ENCODE measurements at places on chromosomes 2 and 18.

DNA sequence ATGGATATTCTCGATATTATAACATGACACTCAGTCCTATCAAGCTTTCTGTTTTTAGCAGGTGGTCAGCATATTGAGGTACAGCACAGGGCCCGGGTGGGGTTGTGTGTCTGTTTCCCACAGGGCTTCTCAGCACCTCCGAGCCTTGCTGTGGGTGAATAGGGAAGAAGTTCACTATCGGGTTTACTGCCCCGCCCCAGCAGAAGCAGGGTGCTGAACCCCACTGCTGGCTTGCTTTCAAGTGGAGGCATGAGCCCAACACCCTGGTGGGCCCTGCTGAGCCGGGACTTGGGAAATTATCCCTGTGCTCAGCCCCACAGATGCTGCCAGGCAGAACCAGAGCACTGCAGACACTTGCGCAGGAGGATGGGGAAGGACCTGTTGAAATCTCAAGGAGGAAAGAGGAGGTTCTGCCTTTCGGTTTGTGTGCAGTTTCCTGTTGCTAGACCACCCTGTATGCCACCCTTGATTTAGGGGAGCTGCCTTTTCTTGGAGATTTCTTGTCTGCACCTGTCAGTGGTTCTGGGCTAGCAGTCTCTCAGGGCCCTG lies 270.3 kb upstream of the SALL3 start:
- no peak for DNase-seq

GRCh38 chr2:219636144-219636915 lies 8.9 kb downstream of the SLC4A3 start:
- DNase-seq, result peak; percentile 35

DNA sequence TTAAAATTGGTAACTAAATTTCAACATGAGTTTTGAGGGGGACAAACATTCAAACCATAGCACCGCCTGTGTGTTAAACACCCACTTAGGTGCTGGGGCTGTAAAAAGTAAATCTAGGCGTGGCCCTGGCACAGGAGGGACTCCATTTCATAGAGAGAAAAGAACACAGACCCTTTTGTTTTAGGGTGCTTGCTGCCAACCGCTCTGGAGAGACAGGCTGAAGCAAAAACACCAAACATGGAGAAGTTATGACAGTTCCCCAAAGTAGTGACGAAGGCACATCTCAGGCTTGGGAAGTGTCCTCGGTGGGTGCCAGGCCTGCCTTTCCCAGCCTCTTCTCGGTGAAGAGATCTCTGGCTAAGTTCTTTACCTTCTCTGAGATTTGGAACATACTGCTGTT lies 5.1 kb downstream of the ACTG2 start:
- no peak for DNase-seq

DNA sequence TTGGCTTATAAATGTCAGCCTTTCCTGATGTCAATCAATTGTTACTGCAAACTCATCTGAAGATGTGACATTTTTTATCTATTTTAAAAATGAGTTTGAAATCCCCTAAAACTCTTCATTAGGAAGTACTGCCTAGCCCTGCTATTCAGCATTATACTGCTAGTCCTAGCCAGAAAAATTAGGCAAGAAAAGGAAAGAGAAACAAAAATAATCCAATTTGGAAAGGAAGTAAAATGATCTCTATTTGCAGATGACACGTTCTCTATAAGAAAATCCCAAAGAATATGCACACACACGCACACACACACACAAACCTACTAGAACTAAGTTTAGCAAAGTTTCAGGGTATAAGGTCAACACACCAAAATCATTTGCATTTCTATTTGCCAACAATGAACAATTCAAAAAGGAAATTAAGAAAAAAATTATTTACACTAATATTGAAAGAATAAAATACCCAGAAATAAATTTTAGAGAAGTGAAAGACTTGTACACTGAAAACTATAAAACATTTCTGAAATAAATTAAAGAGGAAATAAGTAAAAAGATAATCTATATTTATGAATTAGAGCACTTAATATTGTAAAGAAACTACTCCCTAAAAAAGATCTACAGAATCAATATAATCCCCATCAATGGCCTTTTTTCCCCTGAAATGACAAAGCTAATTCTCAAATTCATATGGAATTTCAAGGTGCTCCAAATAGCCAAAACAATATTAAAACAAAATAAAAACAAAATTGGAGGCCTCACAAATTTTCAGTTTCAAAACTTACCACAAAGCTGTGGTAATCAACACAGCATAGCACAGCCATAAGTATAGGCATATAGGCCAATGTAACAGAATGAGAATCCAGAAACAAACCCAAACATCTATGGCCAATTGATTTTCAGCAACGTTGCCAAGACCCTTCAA lies 433.7 kb upstream of the TRIB2 start:
- DNase-seq, result no peak

- DNase-seq, result no peak
Measured at GRCh38 chr18:55425698-55426097, 162.3 kb downstream of the TCF4 start.

DNA sequence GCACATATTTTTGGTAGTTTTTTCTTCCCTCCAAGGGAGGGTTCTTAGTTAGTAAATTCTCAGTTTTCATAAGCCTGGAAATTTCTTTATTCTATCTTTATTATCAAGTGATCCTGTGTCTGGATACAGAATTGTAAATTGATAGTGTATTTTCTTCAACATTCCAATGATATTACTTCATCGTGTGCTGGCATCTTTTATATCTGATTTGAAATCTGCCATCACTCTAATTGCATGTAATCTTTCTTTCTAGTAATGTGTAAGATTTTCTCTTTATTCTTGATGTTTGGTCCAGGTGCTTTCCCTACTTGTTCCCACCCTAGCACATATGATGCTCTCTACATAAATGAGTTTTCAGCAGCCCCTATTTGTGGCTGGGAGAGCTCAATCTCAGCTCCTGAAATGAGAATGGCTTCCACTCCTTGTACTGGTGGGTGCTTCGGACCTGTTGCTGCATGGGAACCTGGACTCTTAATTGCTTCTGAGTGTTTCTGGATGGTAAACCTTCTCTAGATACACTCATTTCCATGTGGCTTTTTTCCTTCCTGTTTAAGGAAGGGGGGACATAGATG lies 102.7 kb downstream of the SMIM21 start:
- DNase-seq, result no peak

DNA sequence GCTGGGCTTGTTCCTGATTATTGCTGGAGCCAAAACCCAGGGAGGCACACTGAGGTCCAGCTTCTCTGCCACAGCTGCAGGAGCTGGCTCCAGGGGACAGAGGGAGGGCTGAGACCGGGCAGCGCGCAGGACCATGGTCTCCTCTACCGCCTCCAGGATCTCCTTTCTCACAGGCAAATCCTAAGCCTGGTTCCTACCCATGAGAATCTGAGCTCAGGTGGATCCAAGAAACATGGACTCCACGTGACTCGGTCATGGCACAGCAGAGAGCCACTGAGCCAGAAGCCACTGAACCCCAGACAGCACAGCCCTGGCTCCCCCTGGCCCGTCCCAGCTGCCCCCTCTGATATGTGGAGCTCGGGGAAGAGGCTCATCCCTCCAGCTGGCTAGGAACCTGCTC lies 653.4 kb upstream of the ID2 start:
- DNase-seq, result no peak

GRCh38 chr2:181411105-181411849 lies 45.9 kb upstream of the ITGA4 start:
- no peak for DNase-seq

DNA sequence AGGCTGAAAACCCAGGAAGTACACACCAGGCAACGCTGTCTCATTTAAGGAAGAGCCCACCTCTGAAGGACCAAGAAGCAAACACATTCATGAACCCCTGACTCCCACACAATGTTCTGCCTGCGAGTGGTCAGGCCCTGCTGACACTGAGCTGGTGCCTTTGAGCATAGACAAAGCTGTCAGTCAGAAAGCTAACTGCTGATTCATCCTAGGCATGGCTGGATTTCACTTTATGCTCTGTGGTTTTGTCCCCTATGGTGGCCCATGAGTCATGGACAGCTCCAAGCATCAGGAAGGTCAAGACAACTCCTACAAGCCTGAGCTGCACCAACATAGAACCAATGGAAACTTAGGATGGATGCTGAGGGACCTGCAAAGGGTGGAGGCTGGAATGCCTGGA lies 78.9 kb downstream of the UXS1 start:
- no peak for DNase-seq

DNA sequence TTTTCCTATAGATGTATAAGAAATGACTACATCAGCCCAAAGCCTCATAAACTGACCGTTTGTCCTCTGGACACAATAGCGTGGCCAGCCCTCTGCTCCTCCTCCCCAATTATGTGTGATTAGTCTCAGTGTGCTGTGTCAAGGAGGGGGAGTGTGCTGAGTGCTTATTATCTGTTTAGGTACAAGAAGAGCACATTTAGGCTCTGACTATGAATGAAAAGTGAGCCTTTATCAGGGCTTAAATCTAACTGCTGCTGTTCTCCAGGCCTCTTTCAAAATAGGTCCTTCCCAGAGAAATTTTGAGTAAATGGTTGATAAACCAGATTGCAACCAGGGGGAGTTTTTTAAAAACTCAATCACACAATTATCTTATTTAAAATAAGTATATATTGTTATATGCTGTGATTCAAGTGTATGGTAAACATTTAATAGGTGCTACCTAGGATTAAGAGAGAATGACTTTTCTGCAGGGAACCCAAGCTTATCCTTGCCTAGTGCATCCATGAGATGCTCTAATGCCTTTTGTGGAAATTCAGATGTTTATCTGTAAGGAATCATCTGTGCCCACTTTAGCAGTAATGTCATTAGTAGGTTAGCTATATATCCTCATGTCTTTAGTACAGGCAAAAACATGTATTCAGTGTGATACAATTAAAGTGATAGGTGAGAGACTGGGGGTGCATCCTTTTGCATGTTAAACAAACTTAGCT lies 168.7 kb upstream of the SIX3 start:
- no peak for DNase-seq

DNA sequence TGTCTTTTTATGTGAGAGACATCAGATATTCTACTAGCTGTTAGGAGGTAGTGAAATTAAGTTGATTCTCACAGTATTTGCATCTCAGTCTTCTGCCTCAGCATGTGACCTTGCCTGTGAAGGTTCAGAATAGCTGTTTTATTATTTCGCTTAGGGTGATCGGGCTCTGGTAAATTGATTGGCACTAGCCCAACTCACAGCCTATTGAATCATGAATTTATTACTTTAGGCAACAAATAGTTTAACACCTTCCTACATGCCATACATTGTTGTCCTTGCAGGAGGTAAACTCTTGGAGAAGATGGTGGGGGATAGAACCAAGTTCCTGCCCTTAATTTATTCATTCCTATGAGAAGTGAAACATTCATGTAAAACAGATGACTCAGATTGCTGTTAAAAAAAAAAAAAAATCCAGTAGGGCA lies 101.9 kb downstream of the GPD2 start:
- no peak for DNase-seq

DNA sequence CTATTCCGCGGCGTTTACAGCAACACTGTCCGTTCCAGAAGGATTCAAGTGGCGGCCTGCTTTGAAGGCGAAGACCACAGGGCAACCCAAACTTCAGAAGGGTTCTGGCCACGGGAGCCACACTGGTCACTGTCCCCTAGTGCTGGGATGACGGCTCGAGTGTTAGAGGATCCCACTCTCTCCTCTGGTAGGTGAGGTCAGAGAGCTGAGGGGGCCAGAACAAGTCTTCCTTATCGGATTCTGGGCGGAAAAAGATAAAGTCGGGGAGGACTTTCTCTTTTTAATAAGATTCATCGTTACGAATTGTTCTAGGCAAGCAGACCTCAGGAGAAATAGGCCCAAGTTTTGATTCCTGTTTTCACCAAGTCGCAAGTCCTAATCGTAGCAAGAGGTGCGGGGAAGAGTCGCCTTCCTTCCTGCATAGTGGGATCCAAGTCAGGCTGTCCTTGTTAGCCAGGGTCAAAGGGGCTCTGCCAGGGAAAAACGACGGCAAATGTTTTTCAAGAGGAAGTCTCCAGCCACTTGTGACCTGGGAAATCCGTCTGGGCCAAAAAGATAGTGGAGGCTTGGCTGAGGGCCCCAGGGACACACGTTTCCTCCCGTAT lies 864 bp upstream of the MYL12A start:
- peak; percentile 50 for DNase-seq

DNA sequence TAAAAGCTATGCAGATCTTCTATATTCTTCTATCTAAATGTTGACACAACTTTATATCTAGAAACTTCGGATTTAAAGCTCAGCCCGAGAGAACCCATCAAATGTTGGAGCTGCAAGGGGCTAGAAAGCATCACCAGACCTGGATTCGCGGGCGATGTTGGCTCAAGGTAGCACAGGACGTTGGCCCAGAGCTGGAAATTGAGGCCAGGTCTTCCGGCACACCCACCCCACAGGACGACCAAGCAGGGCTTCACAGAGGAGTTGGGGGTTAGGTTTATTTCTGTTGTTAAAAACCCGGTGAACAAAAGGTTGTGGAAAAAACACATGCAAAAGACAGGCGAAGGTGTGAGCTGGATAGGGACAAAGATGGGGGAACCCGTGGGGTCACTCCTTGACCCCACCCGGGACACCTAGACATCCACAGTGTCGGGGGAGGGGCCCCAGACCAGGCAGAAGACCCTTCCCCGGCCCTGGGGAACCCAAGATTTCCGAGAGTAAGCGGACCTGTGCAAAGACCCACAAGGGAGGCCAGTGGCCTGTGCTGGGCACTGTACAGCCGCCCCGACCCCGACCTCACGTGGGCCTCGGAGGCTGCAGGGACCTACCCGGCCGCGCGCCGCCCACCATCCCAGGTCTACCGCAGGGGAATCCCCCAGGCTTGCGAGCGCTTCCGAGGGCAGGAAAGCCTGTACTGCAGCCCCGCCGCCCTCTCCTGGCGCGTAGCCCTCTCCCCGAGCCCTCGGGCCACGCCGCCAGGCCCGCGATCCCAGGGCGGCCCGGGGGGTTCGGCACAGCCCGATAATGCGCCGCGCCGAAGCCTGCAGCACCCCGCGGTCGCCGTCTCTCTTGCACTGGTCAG lies 1.8 kb upstream of the AGBL5 start:
- DNase-seq, result peak; percentile 57

GRCh38 chr2:67600946-67601345 lies 203.8 kb downstream of the ETAA1 start:
- DNase-seq, result no peak

GRCh38 chr2:21228041-21228895 lies 104.5 kb downstream of the TDRD15 start:
- DNase-seq, result no peak

DNA sequence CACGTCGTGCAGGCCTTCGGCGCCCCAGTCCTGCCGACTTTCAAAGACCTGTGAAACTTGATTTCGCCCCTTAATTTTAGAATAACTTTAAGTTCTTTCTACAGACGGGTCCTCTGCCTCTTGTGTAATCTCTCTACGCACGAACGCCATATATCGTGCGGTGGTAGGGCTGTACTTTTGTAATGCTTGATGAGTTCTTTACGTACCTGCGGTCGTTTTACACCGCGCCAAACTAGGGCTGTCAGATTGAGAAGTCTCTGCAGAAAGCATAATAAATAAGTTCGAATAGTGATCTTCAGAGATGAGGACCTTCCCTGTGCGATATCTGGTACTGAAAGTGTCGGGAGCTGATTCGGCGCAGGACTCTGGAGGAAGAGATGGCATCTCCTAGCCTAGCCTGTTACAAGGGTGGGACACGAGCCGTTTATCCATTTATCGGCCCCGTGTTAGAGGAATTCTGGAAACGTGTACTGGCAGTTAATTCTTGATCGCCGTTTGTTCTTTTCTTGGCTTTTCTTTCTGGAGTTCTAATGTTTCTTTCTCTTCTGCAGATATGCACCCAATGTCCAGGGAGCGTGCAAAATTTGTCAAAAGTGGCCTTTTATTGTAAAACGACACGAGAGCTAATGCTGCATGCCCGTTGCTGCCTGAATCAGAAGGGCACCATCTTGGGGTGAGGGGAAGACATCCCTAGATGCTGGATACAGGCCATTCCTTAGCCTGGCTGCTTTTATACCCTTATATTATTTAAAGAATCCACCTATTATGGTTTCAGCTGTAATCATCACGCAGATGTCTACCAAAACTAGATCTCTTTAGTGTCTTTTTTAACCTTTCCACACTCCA lies 781 bp upstream of the SLC5A6 start:
- no peak for DNase-seq

Measured in ureter (tissue), 1 donor.